Right renal cortex interstitium (tissue), 3 donors: ENCODE measurements at places on chromosomes 5 and 9. TPM values are rescaled to one million over a fixed set of nuclear protein-coding genes. Genes with fewer than 3 reads are reported as not detected.

DNA sequence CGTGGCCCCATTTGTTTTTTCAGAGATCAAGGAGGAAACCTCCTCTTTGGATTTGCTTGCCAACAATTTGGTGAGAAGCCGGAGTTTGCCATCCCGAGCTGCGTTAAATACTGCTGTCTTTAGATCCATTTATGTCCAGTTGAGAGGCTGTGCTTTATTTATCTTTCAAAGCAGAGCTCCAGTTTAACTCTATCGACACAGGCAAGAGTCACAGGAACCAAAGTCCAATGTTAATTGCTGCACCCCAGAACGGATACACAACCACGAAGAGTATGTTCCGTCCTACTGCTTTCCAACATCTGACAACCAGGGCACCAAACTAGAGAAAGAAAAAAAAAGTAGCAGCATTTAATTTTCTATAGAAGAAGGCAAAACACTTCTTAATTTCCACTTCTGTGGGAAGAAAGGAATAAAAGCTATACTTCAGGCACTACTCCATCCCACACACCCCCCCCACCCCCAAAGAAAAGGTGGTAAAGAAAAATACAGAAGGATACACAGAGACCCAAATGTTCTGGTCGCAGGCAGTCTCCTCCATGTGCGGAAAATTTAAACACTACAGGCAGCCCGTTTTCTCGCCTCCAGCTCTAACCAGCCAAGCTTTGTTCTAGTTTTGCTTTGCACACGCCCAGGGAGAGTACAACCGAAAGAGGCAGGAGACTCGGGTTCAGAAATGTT is 1.1 kb downstream of the FEM1C start:
- DNase-seq = peak; percentile 41

Gene DMRT3
- polyA plus RNA-seq = 1.6 TPM

DNA sequence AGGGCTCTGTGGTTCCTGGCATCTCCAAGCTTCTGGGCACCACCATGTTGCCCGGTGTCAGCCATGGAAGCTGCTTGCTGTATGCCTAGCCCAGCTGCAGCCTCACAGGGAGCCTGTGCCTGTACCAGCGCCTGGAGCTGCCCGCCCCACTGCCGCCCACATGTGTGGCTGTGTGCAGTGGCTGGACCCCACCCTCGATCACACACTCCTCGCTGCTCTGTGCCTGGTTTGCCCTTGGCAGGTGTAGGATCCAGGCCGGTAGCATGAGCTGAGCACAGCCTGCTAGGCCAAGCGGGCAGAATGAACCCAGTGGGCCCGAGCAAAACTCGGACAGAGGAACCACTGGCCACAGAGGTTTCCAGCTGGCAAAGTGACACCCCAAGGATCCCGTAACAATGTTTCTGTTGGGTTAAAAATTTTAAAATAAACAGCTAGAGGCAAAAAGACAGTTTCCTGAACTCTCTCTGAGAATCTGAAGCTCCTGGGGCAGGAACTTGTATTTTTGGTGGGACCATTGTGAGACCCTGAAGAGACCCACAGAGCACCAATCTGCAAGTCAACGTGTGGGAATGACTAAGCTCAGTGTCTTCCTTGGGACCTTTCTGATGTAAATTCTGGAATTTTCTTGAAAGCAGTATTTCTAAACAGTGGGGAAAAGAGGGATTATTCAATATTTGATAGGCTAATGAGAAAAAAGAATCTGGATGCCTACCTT is 73.1 kb upstream of the CCDC112 start:
- no peak for DNase-seq

DNA sequence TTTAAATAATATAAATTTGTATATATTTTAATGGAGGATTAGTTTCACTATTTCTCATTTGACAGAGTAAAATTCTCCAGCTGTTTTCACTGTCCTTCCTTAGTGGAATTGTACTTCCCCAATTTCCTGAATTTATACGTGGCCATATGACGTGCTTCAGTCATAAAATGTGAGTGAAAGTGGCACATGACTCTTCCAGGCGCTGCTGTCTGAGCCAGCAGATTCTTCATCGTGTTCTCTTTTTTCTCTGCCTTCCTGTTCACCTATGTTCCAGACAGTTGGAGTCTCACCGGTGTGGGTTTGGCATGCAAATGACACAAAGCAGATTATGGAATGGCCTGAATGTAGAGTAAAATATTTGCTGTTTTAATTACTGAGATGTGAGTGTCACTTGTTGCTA is 684.1 kb downstream of the SEMA5A start:
- no peak for DNase-seq

DNA sequence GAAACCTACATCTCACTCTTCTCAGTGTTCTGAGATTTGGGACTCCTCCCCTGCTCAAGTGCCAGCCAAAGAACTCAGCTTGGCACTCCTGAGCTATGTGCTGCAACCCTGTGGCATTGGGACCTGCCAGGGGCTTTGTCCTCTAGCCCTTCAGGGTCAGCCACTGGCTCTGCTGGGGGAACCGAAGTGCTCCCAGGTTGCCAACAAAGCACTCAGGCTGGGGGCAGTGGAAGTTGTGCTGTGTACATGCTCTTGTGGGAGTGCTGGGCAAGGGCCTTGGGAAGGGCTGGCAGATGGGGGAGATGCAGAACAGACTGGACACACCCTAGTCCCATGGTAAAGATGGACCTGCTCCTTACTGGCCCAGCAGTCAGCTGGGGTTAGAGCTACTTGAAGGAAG is 498.6 kb downstream of the CAAP1 start:
- no peak for DNase-seq

DNA sequence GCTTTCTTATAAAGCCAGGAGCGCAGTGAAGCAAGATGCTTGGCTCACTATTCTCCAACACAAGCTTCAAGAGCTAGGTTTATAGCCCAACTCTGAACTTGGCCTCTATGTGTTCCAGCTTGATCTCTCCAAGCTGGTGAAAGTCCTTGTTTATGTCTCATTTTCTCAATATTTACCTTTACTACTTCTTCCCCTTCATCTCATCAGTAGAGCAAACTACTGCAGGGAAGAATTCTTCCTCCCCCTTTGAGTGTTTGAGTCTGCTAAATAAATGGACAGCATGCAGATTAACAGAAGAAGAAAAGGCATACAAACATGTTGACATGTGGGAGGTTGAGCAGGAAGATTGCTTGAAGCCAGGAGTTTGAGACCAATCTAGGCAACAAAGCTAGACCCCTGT is 460.7 kb downstream of the ZNF608 start:
- no peak for DNase-seq

- no peak for DNase-seq
Measured at GRCh38 chr5:62376064-62376463, 27.6 kb downstream of the DIMT1 start.
